GM23338 (cell line): ENCODE measurements at places on chromosomes 4 and X.

GRCh38 chrX:5575407-5575806, 653.3 kb downstream of the NLGN4X start:
- DNase-seq, result no peak

GRCh38 chrX:149631234-149632165, at the start of gene TMEM185A:
Gene TMEM185A (minus strand): TSS chrX:149631792. CDS start chrX:149631580, 212 bp downstream.
- DNase-seq, result peak; percentile 79

GRCh38 chrX:17692709-17693346, 44.5 kb upstream of the SCML1 start:
- peak; percentile 55 for DNase-seq

GRCh38 chrX:41468647-41469323, 21.6 kb downstream of the NYX start:
- DNase-seq, result no peak

- no peak for DNase-seq
Measured at GRCh38 chr4:153506341-153507309, 40.5 kb downstream of the TMEM131L start.

DNA sequence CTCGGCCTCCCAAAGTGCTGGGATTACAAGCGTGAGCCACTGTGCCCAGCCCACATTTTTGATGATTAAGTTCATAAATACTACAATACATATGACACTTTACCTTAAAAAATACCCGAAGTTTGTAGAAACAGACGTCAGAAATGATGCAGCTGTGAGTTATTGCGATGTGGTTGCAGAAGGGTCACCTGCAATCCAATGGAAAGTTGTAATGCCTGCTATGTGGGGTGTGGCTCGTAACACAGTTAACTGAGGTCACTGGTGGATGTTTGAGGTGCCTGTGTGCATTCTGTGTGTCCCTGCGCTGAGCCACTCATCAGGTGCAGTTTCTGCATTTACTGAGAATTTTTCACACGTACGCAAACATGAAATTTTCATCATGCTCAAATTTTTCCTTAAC, 64.1 kb downstream of the ANXA5 start:
- DNase-seq, result no peak

DNA sequence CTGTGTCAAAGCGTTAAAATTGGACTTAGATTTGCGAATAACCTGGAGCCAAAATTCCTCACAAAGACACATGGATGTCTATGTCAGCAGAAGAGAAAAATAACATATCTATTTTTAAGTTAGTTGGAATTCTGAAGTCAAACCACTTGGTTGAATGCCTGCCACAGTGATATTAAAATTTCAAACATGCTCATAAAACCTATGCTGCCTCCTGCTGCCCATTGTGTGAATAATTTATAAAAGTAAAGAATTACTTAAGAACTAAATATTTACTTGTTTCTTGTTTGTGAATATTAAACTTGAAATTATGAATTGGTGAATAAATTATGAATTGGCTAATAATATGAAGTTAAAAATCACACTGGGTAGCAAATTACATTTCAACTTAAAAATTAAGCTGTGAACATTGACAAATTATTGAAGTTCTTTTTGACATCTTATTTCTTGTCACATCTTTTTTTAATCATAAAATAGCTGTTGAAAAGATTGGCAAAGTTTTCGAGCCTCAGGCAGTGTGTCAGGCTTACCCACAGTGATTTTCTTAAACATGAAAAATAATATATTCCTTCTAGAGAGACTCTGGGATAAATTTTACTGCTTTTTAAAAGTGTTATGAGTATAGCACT, 35.4 kb downstream of the FABP2 start:
- peak; percentile 46 for DNase-seq

- DNase-seq, result peak; percentile 45
Measured at GRCh38 chrX:91414713-91415112, 19.9 kb upstream of the PABPC5 start.

GRCh38 chrX:24231131-24231540, 81.6 kb downstream of the ZFX start:
- no peak for DNase-seq

DNA sequence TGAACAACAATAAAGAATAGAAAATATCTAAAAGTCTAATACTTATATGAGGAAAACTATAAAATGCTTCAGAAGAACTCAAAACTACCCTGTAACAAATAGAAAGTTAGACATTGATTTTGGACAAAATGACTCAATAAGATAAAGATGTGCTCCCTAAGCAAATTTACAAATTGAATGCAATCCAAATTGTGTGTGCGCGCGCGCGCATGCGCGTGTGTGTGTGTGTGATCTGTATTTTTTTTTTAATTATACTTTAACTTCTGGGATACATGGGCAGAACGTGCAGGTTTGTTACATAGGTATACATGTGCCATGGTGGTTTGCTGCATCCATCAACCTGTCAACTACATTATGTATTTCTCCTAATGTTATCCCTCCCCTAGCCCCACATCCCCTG, 320.8 kb upstream of the INTU start:
- no peak for DNase-seq

DNA sequence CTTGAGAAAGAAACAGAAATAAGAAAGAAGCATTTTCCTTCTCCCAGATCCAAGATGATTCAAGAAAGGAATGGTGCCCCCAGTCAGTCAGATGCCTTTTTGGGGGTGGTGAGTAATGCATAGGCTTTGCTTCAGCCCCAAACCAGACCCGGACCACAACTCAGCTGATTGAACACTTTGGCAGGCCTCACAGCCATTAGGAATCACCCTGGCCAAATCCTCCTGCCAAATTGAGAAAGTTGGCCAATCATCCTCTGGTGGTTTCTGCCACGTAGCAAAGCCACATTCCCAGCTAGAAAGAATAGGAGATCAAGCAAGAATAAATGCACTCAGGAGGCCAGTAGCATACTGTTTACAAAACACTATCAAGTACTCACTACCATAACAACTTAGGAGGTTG, 33.7 kb downstream of the FRMD7 start:
- DNase-seq, result no peak

DNA sequence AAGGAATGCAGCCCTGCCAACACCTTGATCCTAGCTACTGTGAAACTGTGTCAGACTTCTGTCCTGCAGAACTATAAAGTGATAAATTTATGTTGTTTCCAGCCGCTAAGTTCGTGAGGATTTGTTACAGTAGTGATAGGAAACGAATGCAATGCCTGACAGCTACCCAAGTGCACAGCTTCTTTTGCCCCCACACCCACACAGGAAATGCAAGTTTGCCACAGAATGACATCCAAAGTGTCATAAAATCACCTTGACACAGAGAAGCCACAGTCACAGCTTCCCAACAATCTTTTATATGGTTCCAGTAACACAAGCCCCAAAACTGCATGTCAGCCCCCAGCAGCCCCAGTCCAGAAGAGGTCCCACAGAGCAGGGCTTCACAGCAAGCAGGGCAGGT, 216.9 kb upstream of the S100G start:
- no peak for DNase-seq

DNA sequence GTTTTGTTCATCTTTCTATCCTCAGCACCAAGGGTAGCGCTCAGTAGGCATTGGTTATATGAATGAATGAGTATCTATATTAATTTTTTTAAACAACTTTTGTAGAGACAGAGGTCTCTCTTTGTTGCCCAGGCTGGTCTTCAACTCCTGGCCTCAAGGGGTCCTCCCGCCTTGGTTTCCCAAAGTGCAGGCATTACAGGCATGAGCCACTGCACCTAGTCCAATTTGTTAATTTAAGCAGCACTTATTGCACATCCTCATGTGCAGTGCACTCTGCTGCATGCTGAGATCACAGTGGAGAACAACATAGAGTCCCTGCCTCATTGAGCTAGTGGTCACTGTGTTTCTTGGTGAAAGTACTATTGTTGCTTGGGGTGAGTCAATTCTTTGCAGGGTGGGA, 94.4 kb downstream of the NHSL2 start:
- DNase-seq, result no peak

GRCh38 chr4:169807934-169808509, 50.3 kb upstream of the HPF1 start:
- no peak for DNase-seq

DNA sequence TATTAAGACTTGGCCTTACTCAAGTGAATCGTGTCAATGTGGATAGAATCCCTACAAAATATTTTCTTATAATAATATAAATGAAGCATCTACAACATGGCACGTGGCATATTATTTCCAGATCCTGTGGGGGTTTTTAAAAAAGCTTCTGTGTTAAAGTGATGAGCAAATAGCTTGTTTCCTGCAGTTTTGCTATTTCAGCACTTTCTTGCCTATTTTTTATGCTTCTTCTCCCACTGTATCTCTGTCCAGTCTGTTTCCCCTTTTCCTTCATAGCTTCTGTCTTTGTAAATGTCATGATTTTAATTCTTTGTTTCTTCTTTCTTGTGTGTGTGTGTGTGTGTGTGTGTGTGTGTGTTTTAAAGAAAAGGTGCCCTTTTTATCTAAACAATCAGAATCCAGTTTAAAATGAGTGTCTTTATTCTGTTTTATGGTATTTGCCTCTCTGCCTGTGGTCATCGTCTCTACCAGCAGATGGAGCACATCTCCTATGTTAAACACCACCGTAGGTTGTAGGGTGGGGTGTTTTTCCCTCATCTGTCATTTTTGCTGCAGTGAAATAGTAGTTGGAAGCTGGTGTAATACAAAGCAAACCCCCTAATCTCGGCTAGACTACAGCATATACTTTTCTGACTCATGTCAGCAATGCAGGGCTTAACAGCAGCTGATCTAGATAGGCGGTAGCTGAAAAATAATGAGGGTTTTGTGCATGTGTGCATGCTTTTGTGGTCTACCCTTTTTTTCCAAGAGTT, 33.1 kb downstream of the FTHL17 start:
- DNase-seq, result peak; percentile 58

- DNase-seq, result peak; percentile 63
Measured at GRCh38 chr4:36187723-36188333, 56.5 kb downstream of the ARAP2 start.

- DNase-seq, result no peak
Measured at GRCh38 chrX:30280428-30280827, 28.8 kb downstream of the NR0B1 start.

DNA sequence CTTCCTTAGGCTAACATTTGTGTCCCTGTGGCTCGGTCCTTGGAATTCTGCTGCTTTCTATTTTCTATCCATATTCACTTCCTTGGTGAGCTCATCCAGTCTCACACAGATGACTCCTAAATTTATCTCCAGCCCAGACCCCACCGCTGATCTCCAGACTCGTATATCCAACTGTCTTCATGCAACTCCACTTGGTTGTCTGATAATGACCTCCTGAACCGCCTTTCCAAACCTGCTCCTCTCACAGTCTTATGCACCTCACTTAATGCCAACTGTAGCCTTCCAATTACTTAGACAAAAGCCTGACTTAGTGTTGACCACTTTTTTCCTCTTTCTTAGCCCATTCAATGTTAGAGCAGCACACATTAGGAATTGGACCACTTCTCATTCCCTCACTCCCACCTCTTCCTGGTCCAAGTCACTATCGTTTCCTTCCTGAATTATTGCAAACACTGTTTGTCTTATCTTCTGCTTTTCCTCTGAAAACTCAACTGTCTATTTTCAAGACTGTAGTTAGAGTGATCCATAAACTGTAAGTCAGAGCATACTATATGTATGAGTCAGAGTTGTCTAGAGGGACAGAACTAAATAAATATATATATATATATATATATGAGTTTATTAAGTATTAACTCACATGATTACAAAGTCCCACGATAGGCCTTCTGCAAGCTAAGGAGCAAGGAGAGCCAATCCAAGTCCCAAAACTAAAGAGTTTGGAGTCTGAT, 292.5 kb downstream of the UNC5C start:
- no peak for DNase-seq

GRCh38 chrX:124827258-124827845, 481.0 kb downstream of the SH2D1A start:
- DNase-seq, result no peak

- DNase-seq, result no peak
Measured at GRCh38 chr4:41448934-41449333, 89.0 kb upstream of the LIMCH1 start.
